DMS53 (cell line): ENCODE measurements at places on chromosomes 3 and 15.

- DNase-seq: no peak
Observed at GRCh38 chr3:195159814-195160165, 111.2 kb downstream of the XXYLT1 start.

DNA sequence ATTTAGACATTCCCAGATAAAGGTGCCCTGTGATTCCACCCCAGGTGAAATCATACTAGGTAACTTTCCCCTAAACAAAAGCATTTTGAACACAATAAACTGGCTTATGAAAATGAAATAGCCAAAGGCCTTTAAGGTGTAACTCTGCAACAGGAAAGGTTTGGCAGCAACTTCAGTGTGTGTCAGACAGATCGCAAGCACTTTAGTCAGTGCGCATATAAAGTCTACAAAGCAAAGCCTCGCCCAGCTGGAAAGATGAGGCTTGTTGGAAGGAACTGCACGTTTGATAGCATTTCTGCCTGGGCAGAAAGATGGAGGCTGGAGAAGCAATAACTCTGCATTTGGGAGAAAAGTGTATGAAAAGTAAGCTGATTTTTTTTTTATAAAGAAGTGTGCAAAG, 57.9 kb downstream of the PRICKLE2 start:
- DNase-seq: no peak

- DNase-seq: no peak
Observed at GRCh38 chr3:24005669-24006068, 60.6 kb downstream of the NR1D2 start.

- peak; percentile 29 for DNase-seq
Observed at GRCh38 chr3:177401375-177401774, 204.1 kb upstream of the TBL1XR1 start.

GRCh38 chr3:190017521-190018288, 103.0 kb downstream of the P3H2 start:
- DNase-seq: peak; percentile 48

GRCh38 chr3:32586356-32586755, 15.7 kb upstream of the DYNC1LI1 start:
- no peak for DNase-seq

DNA sequence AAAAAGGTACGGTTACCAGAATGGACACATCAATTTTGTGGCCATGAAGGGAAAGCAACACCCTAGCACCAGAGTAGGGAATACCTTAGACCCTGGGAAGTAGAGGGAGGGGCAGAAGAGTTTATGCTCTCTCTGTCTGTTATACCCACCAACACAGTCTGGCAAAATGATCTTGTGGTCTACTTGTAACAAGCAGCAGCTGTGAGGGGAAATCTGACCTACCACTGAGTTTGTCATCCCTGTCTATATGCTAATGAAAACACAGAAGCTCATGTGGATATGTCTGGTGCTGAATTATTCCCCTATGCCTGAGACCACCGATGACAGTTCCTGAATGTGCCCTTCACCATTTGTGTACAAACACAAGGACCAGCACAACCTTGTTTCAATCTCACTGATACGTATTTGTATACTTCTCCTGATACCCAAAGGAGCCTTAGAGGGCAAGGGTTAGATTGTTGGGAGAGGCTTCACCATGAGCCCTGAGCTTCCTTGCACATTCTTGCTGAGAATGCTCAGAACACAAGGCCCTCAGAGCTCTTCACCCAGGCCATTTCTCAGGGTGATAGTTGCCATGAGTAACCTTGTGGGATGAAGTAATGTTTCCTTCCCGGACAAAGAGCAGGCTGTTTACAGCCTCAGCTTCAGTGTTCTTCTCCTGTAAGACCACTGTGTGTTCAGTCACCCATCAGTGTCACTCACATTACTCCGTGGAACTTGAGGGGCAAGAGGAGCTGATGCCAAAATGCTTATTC, 24.7 kb upstream of the ZNF639 start:
- DNase-seq: no peak

DNA sequence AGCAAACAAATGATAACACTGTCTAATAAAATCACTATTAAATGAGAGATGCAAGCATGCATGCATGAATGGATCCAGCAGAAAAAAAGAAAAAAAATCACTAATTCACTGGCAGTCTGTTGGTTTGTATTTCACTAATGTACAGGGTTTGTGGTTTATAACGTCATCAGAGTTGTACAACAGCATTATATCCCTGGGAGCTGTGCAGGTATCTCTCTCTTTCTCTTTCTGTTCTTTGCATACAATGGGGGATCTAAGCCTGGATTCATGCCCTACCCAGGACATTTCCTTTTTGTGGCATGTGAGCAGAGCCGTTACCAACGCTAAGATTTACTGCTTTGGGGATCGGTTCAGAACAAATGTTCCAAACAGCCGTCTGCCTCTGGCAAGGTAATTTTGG, 229.5 kb downstream of the SOX2 start:
- no peak for DNase-seq

- DNase-seq: no peak
Observed at GRCh38 chr3:31895471-31895870, 85.6 kb downstream of the OSBPL10 start.

GRCh38 chr3:79366414-79366813, 401.4 kb downstream of the ROBO1 start:
- DNase-seq: no peak

DNA sequence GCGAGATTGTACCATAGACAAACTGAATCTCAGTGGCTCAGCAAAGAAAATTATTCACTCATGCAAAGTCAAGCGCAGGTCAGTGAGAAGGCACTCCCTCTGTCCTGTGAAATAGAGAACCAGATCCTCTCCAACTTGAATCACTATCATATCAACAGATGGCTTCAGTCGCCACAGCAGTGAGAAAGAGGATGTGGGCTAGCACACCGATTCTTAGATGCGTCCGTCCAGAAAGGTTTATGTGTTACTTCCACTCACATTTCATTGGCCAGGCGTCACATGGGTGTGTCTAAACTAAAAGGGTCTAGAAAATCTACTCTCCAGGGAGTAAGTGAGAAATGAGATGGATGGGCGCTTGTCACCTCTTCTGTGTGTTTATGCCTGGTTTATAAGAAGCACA, 141.6 kb upstream of the KBTBD8 start:
- DNase-seq: no peak

DNA sequence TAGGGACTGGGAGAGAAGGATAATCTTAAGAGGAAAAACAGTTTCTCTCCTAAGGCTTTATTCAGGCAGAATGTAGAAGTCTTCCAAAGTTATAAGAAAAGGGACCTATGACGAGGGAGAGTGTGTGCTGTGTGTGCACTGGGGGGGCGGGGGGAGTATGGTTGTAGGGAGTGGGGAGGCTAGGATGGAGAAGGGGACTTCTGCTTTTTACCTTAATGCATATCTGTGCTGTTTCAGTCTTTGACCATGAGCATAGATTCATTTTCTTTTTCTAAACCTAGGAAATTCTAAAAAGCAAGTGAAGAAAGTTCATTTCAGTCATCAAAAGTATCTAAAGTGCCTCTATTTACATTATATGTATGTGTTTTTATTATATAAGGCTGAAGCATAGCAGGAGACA, 52.6 kb upstream of the RASA2 start:
- no peak for DNase-seq

DNA sequence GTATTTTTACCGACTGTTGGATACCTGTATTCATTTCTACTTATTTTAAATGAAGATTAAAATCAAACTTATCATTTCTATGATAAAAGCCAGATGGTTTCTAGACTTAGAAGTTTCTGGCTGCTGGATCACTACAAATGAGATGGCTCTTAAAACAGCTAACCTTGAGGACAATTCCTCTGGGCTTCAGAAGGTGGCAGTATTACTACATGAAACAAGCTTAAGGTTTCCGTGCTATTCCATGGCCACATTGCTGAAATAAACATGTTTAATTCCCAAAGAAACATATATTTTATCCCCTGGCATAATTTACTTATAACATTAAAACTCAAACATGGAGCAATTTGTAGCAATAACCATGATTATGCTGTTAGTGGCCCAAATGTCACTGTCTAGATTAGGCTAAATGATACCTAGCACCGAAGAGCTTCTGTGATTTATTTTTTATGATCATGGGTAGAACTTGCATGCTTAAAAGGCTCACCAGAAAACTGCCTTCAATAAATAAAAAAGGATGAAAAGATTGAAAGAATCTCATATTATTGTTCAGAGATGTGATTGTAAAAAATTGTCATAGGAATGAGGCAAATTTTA, 204.0 kb upstream of the NANOGP8 start:
- DNase-seq: peak; percentile 65

DNA sequence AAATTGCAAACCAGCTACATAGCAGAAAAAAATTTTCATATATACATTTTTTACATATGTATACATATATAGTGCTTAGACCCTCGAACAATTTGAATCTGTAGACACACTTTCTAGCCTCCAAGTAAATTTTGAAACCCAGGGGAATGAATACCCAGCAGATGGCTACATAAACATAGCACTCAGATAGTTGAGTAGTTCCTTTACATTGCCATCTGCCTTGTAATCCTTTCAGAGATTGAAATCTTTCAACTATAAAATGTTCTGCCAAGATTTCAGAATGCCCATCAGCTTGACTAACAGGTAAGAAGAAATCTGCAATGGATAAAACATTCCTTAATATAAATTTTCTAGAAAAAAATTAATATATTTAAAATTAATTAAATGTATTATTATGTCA, 1333.5 kb upstream of the CADM2 start:
- DNase-seq: peak; percentile 59

DNA sequence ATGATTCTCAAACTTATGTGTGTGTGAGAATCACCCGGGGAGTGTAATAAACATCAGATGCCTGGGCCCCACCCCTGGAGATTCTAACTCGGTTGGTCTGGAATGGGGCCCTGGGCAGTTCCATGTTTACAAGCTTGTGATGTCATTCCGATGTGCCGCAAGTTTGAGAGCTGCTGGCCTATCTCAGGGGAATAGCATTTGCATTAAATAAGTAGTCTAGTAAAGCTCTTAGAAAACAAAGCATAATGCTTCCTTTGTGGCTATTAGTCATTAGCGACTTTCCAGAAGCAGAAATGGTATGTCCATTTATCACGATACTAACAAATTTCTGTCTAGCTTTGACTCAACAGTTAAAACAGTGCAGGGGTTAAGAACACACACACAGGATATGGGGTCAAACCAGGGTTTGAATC, 20.9 kb downstream of the PGBD4 start:
- no peak for DNase-seq

DNA sequence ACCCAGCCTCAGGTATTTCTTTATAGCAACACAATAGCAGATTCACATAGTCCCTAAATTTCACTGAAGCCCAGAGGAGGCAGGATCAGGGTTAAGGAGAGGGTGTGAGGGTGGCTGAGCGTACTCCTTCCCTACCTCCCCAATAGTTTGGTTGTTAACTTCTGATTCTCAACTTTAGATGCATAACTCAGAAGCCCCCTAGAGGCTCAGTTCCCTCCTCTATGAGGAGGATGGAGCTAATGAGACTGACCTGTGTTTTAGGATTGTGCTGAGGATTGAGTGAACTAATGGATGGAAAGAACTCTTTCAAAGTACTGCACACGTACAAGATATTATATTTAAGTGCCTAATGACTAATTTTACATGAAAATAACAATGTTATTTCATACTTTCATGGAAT, 249.3 kb upstream of the SOX14 start:
- no peak for DNase-seq

GRCh38 chr15:60086681-60087429, 82.7 kb downstream of the FOXB1 start:
- DNase-seq: no peak

GRCh38 chr15:85673326-85673725, 121.4 kb downstream of the KLHL25 start:
- no peak for DNase-seq

DNA sequence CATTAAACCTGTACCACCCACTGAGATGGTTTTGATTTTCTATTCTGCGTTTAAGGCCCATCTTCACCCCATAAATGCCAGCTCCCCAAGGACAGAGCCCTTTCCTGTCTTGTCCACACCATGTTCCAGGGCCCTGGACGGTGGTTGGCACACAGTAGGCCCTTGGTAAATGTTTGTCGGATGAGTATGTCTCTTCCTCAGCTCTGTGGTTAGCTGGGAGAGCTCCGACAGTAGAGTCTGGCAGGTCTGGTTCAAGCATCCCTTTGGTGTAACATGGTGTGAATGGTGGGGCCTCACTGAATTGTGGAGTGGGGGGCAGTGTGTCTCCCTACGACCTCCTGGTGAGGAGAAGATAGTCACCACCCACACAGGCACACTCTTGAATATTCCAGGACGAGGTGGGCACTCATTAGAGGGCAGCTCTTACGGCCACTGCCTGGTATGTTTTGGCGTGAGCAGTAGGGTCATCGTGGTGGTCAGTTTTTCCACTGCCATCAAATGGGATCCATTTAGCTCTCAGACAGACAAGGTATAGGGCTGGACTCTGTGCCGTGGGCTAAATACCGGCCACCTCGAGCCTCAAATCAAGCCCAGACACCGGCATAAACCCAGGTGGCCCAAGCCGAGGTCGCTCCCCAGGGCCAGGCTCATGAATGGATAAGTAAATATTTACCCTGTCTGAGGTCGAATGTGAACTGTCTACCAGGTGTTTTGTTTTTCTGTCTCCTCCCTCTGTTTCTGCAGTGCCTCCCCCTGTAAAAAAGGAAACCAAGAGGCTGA, 61.3 kb downstream of the SMAD3 start:
- DNase-seq: peak; percentile 29

GRCh38 chr3:142987080-142987700, 14.2 kb upstream of the U2SURP start:
- DNase-seq: peak; percentile 65

GRCh38 chr3:9142362-9142761, 107.1 kb downstream of the SRGAP3 start:
- peak; percentile 1 for DNase-seq
